GM13976 (cell line): ENCODE measurements at places on chromosomes 7 and 10.
A peak's percentile ranks its signal among the peaks of the same experiment; 100 is the strongest.

GRCh38 chr10:102988404-102989314 lies 70.6 kb downstream of the CNNM2 start:
- DNase-seq, result no peak

- DNase-seq, result no peak
Measured at GRCh38 chr7:87596136-87596535, 4.5 kb downstream of the ABCB1 start.

- DNase-seq, result no peak
Measured at GRCh38 chr10:125694883-125695282, 11.9 kb upstream of the TEX36 start.

DNA sequence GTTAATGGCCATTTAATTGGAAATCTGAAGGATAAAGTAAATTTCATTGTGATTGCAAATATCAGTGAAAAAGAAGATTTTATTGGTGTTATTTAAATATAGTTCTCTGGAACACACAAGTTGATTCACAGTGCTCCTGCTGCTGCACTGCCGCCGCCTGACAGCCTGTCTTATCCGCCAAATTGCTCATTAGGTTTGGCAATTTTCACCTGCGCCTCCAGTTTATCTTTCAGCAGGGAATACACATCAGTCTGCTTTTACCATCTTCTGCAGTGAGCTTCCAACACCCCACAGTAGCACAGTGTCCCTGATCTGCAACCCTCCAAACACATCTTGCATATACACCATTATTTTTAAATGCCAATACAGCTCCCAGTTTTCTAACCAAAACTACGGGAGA lies 308.3 kb downstream of the PARD3 start:
- no peak for DNase-seq

DNA sequence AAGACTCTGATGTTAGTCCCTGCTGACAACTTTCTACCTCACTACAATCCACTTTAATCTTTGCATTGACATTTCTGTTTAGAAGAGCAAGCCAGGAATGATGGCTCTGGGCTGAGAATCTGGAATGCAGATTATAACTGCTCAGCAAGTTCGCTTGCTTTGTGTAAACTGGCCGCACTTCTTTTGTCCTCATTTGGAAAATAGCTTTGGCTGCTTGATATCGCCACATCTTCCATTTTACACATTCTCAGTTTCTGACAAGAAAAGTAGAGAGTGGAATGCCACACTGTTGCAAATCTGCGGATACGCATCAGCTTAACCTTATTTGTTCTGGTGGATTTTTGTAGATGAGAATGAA lies 429.8 kb downstream of the KCNMA1 start:
- no peak for DNase-seq

DNA sequence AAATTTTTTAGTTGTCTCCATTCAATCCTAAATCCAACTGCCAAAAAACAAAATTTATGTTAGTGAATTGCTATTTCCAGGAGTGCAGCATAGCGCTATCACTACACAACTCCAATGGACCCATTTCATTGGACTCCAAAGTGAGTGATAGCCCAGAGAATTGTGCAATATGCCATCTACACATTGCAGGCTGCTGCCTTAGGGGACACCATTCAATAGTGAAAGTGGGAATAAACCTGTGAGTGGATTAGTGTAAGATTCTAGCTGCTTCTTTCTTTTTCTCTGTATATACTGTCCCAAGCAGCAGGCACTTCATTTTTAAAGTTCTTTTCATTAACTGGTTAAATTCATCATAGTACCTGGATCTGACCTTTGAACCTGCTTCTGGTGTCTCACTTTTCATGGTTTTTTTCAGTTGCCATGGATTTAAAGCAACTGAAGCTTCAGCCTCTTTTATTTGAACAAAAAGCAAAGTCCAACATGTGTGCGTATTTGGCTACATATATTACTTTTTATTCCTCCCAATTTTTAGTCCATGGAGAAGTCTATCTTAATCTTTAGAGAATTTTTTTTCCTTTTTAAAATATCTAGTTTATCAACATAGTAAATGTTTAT lies 97.3 kb downstream of the DGKB start:
- DNase-seq, result no peak

DNA sequence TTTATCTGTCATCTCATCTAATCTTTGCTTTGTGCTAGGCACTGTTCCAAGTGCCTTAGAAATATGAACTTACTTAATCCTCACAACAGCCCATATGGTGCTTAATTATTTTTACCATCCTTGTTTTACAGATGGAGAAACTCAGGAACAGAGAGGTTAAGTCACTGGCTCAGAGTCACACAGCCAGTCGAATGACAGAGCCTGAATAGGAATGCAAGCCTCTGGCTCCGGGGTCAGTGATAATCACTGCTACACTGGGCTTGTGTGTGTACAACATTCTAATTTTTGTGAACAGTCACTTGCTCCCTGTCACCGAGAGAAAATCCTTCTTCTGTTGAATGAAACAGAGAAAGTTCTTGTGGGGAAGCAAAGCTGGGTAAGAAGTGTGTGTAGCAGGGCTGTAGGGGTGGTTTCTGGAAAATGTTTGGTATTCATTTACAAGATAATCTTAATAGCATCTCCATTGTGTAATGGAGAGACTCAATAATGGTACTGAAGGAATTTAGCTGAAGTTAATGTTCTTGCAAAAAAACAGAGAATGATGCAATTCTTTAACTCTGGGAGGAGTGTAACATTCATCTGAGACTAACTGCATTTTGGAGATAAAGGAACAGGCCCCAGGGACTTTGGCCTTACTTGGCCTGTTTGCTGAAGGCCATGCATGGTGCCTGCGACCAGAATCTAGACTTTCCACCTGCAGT lies 290.6 kb downstream of the FRMD4A start:
- no peak for DNase-seq

DNA sequence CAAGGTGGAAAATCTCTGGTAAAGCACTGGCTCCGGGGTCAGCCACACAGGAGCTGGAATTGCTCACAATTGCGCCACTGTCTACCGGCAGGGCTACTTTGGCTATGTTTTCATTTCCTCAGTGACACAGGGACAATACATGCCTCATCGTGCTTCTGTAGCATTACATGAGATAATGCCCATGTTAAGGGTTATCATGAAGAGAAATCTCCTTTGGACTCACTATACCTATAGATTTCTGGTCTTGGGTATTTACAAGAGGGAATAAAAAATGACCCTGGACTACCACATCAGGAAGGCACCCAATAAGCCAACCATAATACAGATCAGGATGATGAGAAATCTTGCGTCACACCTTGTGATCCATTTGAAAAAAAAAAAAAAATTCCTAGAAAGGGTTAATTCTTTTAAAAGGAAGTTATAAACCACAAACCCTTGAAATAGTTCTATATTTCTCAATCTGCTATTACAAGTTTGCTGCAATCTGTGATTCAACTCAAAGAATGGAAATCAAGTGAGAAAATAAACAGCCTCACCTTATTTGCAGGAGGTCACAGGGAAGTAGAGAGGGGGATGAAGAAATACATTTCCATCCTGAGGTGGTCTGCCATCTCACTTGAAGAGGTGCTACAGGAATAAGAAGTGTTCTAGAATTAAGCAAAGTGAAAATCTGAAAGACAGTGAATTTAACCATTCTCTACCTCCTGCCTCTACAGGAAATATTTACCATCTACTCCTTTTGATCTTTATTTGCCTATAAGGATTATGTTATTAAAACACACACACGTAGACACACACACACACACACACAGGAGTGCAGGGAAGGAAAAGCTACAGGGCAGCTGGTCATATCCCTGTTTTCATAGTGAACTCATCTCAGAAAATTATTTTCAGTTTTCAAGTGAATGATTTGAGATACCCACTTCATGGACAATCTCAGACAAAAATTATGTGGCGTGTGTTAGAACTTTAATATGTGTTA lies 231.3 kb upstream of the CELF2 start:
- no peak for DNase-seq

- no peak for DNase-seq
Measured at GRCh38 chr10:34716958-34717357, 98.1 kb downstream of the PARD3 start.

DNA sequence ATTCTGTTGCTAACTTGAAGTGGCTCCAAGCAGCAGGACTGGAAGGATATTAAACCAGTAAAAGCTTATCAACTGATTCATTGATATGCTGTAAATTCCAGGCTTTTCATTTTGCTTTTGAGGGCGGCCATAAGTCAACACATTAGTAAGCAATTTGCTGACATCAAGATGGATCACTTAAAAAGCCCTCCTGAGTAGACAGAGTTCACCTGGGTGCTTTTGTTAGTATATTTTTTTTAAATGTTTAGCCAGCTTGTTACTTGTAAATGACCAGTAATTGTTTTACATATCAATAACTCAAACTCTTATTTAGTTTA lies 26.5 kb downstream of the RNF32 start:
- DNase-seq, result no peak

GRCh38 chr7:9719303-9719702 lies 1254.4 kb upstream of the PHF14 start:
- DNase-seq, result no peak

GRCh38 chr10:101783736-101784118 lies 481 bp upstream of the NPM3 start:
- no peak for DNase-seq

GRCh38 chr10:126270111-126270510 lies 118.2 kb downstream of the ADAM12 start:
- no peak for DNase-seq

DNA sequence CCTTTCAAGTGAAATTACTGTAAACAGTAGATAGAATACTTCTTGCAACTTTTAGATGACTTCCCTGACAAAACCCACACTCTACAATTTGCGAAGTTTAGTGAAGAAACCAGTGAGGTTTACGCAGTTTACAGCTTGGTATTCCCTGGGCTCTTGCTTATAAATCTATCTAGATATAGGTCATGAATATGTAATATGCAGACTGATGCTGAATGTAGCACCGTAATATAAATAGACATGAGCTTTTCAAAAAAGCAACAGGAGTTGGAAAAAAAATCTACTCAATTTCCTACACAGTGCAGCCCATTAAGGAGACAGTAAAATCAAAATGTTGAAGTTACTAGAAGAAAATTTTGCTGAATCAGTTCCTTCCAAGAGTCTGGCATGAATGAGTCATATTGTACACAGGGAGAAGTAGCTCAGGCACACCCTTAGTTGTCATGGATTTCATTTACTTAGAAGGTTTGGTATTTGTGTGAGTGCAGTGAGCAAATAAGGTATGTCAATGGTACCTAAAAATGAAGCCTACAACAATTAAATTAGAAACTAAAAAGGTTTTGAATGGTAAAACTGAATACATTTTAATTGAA lies 67.7 kb upstream of the NEUROD6 start:
- no peak for DNase-seq

DNA sequence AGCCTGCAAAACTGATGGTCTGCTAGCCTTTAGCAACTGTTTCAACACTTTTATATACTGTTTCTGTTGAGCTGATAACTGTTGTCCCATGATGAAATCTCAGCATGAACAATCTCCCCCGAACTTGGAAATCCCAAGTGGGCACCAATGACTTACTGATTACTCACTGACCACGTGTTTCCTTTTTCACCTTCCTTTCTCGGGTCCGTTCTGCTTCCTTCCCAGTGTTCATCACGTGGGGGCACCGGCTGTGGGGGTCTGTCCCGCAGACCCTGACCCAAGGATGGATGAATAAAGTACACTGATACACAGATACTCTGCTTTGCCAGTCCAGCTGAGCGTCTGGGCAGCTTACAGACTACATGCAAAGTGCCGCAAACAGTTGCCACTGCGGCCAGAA lies 39.0 kb upstream of the RASGEF1A start:
- no peak for DNase-seq

DNA sequence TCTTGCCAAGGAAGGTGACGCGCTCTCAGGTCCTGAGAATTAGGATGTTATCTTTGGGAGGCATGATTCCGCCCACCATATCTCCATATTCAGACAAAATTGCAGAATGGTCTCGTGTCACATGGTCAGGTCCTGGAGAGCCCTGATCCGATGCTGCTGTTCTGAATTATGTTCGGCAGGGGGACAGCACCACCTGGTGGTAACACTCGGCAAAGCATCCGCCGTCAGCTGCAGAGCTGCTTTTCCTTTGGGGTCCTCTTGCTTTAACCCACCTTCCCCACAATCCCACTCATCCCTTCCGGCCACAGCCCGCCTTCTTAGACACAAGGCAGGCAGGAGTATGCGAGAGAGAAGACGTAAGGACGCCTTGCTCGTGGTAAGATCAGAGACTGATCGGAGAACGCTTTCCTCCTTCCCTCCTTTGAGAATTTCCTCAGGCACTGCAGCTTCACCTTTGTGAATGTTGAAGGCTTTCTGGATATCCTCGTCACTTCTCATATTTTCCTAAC lies 327.8 kb upstream of the C7orf33 start:
- peak; percentile 74 for DNase-seq

- no peak for DNase-seq
Measured at GRCh38 chr7:106400923-106401322, 116.1 kb upstream of the NAMPT start.

- no peak for DNase-seq
Measured at GRCh38 chr10:29780096-29780495, 145.3 kb upstream of the SVIL start.

DNA sequence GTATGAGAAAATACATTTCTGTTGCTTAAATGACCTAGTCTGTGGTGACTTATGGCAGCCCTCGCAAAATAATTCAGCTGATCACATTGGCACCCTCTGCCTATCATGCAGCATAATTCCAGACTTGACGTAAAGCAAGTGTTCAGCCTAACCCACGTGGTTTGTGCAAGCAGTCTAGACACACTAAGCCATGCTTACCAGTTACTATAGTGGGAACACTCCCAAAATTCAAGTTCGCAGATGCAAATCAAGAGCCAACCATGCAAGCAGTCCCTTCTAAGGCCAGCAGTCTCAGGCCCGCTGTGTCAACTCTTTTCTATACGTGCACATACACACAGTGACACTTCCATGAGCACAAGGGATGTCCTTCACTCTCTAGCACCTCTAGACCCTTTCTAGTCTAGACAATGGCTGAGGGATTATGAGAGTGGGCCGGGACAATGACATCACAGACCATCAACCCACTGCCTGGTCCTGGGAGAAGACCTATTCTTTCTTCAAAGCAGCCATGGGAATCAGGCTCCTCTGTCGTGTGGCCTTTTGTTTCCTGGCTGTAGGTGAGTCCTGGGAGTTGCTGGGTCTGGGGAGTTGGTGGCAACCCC lies 29.0 kb upstream of the PRSS1 start:
- no peak for DNase-seq

DNA sequence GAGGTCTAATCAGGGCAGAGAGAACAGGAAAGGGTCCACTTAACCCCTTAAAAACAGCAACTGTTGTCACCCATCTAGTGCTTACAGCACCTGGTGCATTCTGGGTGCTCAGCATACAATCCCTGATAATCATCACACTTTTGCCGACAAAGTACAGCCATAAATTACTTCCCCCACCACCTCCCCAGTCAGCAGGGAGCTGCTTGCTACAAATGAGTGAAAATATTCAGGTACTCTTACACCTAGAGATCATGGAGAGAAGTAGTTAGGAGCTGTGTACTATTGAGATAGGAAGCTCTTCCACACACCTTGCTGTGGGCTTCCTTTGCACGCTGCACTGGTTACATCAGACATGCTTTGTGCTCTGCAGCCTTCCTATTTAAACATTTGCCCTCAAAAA lies 723.5 kb upstream of the GALNT17 start:
- DNase-seq, result no peak

DNA sequence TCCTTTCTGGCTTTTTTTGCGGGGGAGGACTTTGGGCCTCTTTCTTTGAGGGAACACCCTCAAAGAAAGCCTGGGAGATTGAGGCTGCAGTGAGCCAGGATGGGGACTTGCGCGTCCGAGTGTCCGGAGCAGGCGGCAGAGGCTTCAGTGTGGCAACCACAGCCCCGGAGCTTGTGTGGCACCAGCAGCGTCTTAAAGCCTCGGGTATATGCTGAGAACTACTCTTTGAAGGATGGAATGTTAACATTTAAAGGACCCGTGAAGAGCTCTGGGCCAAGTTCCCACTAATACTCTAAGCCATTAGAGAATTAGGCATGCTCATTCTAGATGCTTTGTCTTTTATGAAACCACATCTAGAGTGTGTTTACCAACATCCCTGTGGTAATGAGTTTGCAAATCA lies 168.2 kb downstream of the SEPTIN7 start:
- DNase-seq, result no peak
